ENCODE measurements at places on chromosomes 12 and 14.

DNA sequence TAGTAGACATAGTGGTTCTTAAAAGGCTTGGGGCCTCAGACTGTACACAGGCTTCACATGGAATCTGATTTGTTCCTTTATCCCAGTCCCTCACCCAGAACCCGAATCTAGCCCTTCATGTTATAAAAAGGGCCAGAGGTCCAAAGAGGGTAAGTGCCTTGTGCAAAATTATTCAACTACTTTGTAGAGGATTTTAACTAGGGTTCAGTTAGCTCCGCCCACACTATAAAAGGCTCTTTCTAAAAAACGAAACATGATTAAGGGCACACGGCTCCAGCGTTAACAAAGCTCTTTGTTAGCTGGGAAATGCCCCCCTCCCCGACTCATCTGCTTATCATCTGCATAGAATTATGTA, 3.2 kb upstream of the SOCS2 start:
- DNase-seq = no peak

- no peak for DNase-seq
These were observed 69.9 kb downstream of the FOXN4 start for GRCh38 chr12:109239179-109239578.

DNA sequence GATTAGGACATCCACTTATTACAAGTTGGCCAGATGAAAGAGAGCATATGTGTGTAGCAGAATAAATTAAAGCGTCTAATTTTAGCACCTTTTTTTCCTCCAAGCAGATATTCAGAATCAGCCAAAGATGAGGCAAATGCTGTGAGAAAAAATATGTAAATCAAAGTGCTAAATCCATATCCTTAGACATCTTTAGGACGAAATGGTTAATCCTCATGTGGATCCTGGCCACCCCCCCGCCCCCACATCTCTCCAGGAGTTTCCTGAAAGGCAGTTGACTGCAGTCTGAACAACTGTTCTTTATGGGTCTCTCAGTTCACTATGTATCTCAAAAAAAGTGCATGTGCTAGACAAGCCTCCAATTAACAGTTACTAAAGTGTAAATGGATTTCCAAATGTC, 1768.1 kb upstream of the SEL1L start:
- DNase-seq = no peak

GRCh38 chr12:6044082-6044481, 80.4 kb downstream of the VWF start:
- no peak for DNase-seq

DNA sequence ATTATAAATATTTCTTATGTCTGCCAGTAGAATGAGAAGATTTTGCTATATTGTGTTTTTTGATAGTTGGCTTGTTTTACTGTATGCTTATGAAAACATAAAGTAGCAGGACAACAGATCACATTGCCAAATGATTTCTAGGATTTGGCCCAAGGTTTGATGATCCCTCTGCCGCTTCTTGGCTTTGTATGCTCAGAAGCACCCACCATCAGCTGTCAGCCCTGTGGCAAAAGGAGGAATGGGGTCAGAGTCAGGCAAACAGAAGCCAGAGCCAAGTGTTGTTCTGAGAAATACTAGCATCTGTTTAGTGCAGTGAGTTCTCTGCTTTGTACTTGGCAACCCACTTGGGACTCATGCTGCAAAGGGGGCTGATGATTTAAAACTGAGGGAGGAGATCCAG, 152.2 kb downstream of the PDE3A start:
- no peak for DNase-seq

- no peak for DNase-seq
These were observed 183.0 kb downstream of the MED13L start for GRCh38 chr12:116094475-116094874.

- DNase-seq = no peak
These were observed 21.3 kb downstream of the TBK1 start for GRCh38 chr12:64473176-64473575.

GRCh38 chr12:113479590-113480335, 8.1 kb upstream of the LHX5 start:
- DNase-seq = no peak

- DNase-seq = peak; percentile 72
These were observed at the start of gene GLIPR1L1 for GRCh38 chr12:75334384-75335030. TSS of gene GLIPR1L1 (plus strand) at chr12:75334670. CDS start at chr12:75334729, 59 bp downstream.

- peak; percentile 25 for DNase-seq
These were observed 101.2 kb downstream of the NELL2 start for GRCh38 chr12:44774815-44775411.

DNA sequence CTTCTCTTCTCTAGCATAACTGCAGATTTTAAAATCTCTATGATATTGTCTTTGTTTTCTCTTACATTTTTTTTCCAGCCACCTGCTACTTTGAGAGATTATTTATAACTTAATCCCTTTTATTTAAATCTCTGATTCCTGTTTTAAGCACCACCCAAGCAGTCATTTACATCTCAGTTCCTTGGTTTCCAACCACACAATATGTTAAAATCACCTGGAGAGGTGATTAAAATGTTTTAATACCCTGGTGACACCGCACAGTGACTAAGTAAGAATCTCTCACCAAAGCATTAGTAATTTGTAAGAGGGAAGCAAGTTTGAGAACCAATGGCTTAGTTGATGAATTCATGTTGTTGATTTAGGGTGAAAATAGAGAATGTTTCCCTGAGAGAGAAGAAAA, 849.8 kb downstream of the TMTC2 start:
- no peak for DNase-seq

- no peak for DNase-seq
These were observed 32.7 kb downstream of the CFAP54 start for GRCh38 chr12:96521895-96522682.

GRCh38 chr12:103498990-103499389, 3.2 kb upstream of the C12orf42 start:
- DNase-seq = no peak

GRCh38 chr12:130179621-130180020, 17.4 kb downstream of the FZD10 start:
- no peak for DNase-seq

DNA sequence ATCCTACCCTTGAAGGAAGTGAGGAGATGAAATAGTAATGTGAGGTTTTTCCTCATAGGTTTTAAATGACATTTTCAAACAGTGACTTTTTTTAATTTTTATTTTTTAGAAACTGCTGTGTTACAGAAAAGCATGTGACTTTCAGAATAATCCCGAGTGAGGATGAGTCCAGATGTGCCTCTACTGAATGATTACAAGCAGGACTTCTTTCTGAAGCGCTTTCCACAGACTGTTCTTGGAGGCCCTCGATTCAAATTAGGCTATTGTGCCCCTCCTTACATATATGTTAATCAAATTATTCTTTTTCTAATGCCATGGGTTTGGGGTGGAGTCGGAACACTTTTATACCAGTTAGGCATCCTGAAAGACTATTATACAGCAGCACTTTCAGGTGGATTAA, 15.8 kb downstream of the PCNX4 start:
- DNase-seq = no peak

DNA sequence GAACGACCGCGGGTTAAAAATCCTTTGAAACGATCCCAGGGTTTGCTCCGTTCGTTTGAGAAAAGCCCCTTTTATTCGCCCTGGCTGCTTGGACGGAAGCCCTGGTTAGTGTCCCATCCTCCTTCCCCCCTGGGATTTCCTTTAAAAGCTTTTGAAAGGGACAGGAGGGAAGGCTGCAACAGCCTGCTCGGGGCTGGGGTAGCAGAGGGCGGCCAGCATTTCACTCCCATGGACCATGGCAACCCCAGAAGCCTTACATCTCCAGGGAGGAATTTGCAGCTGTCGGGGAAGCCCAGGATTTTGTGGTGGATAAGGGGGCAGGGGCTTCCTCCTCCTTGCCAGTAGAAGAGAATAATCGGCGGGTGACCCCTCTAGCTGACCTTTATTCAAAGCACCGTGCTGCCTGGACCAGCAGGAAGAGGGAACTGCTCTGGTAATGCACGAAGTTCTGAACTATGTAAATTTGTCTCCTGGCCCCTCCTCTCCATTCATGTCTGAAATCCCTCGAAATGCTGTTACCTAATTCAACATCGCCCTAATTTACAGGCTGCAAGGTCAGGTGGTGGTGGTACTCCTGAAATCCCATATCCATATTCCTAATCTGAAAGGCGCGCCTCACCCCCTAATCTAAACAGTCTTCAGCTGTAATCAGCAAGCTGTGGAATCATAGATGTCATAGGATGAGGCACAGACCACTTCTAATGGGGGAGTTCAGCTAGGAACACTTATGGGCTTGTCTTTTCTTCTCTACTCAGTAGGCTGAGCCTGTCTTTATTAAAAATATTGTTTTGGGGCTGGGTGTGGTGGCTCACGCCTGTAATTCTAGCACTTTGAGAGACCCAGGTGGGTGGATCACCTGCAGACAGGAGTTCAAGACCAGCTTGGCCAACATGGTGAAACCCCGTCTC, 1.0 kb upstream of the CLIP1 start:
- no peak for DNase-seq

- DNase-seq = no peak
These were observed 30.7 kb upstream of the OR4E1 start for GRCh38 chr14:21704338-21704737.

DNA sequence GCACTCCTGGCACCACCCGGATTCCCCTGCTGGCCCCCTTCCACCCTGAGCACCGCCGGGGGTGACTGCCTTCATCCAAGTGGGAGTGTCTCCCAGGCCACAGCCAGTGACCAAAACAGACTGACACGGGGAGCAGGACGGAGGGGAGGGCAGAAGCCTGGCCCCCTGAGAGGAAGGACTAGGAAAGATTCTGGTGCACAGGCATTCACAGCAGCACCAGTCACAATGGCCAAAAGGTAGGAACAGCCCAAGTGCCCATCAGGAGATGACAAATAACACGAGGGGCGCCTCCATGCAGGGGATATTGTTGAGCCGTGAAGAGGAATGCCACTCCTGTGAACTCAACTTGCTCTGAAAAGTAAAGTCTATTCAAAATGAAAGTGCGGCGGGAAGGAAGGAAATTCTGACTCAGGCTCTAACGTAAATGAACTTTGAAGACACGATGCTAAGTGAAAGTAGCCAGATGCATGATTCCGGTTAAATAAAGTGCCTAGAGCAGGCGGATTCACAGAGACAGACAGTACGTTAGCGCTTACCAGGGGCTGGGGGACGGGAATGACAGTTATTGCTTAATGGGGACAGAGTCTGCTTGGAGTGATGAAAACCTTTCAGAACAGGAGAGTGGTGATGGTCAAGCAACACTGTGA, 146.1 kb upstream of the NCOR2 start:
- peak; percentile 34 for DNase-seq

GRCh38 chr12:131673888-131674257, 37.0 kb upstream of the SFSWAP start:
- DNase-seq = no peak

GRCh38 chr12:127143020-127143419, 1124.0 kb upstream of the TMEM132C start:
- no peak for DNase-seq

- no peak for DNase-seq
These were observed 48.9 kb downstream of the ABCC9 start for GRCh38 chr12:21892341-21892740.

DNA sequence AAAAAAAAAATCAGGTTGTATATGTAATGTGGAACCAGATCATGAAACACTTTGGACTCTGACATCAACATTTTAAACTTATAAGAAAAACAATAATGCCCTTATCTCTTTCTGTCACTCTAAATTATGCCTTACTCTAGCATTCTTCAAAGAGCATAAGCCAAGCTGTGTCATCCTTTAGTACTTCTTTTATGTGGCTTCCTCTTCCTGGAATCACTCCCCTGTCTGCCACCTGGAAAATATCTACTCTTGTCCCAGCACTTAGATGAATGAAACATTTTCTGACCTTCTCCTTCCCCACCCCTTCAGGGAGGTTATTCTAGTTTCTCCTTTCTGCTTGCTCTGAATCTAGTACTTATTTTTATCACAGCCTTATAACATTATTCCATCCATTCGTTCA, 101.2 kb downstream of the CNTN1 start:
- DNase-seq = no peak

GRCh38 chr14:100117026-100117425, 42.4 kb downstream of the DEGS2 start:
- DNase-seq = no peak

DNA sequence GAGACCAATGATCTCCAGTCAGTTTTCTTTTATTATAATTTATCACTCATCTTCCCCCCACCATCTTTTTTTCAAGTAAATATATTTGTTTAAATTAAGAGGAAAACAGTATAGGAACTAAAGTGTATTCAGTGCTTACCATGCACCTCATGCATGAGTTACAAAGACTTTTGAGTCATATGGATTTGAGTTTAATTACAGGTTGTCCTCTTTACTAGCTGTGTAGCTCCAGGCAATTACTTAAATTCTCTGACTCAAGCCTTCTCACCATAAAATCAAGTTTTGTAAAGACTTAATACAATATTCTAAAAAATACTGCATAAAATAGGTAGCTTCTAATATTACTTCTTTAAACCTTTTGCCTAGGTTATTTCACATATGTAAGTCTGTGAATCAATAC, 251.3 kb downstream of the SLC16A7 start:
- no peak for DNase-seq

DNA sequence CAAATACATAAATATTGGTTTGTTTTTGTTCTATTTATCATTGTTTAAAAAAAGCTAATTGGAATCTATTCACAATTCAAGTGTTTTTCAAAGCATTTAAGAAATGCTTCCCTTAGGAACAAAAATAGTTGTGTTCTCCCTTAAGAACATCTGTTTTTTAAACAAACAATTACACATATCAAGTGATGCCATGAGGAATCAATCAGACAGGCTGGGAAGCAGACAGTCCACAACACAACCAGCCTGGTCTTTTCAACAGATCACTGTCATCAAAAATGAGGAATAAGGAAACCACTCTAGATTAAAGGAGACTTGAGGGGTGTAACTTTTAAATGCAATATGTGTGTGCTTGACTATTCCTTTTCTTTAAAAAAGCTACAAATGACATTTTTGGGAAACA, 25.5 kb downstream of the GALC start:
- no peak for DNase-seq

- DNase-seq = no peak
These were observed 18.5 kb downstream of the PRPF40B start for GRCh38 chr12:49641748-49642369.

DNA sequence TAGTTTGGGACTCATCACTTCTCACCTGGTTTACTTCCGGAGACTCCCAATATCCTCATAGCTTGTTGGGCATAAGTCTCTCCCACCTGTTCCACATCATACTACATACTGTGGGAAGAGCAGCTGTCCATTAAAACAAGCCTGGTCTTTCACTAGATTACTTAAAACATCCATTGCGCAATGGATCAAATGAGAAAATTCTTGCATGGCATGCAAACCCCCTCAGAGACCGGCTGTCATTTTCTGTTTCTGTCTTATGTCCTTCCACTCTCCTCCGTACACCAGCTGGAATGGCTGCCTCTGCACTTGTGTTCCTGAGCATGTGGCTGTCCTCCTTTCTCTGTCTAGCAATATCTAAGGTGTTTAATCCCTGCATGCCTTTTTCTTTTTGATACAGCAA, 265.6 kb downstream of the TMEM117 start:
- no peak for DNase-seq

GRCh38 chr14:67933266-67933665, 113.7 kb downstream of the RAD51B start:
- DNase-seq = no peak

- no peak for DNase-seq
These were observed 70.0 kb downstream of the ARMH4 start for GRCh38 chr14:58082011-58082410.

Data from activated CD8-positive, alpha-beta memory T cell treated with anti-CD3 and anti-CD28 coated beads for 48 hours (primary cell).